ENCODE measurements at places on chromosomes 4 and X. TPM values are rescaled to one million over a fixed set of nuclear protein-coding genes. Genes with fewer than 3 reads are reported as not detected.

SPANXN3 gene
- total RNA-seq, result not detected

TXLNG gene
- 10.9 TPM for total RNA-seq

SLC10A7 gene
- total RNA-seq, result 17.0 TPM

GLRA3 gene
- total RNA-seq, result not detected

DACH2 gene
- total RNA-seq, result not detected

CLIC2 gene
- 0.23 TPM for total RNA-seq

ELF2 gene
- 42.5 TPM for total RNA-seq

ZNF157 gene
- total RNA-seq, result 0.48 TPM

CNGA1 gene
- not detected for total RNA-seq

AADAT gene
- not detected for total RNA-seq

GIMD1 gene
- not detected for total RNA-seq

SUPT20HL2 gene
- total RNA-seq, result not detected

STAP1 gene
- total RNA-seq, result 19.7 TPM

EOLA2 gene
- total RNA-seq, result 31.6 TPM

DAPP1 gene
- 35.3 TPM for total RNA-seq

P2RY10 gene
- 71.6 TPM for total RNA-seq

YIPF7 gene
- not detected for total RNA-seq

FATE1 gene
- total RNA-seq, result not detected

CSAG2 gene
- not detected for total RNA-seq

SLC9B2 gene
- 19.2 TPM for total RNA-seq

KIT gene
- total RNA-seq, result 0.03 TPM

PRR32 gene
- not detected for total RNA-seq

SMIM43 gene
- total RNA-seq, result not detected

SSX3 gene
- not detected for total RNA-seq

ASIC5 gene
- total RNA-seq, result not detected

UGT2B10 gene
- not detected for total RNA-seq

LIAS gene
- total RNA-seq, result 11.9 TPM

IL21 gene
- total RNA-seq, result 0.50 TPM

NLGN4X gene
- total RNA-seq, result not detected

CFAP97 gene
- total RNA-seq, result 36.9 TPM

Measured in activated naive CD4-positive, alpha-beta T cell treated with anti-CD3 and anti-CD28 coated beads, Interleukin-2, amount 10 ng/mL, durations not matched to agents 5 hours and 36 hours (primary cell).